ENCODE measurements at places on chromosomes 7 and 10.

GRCh38 chr7:46844486-46844885 is 737.4 kb downstream of the TNS3 start:
- DNase-seq: no peak

- no peak for DNase-seq
Measured at GRCh38 chr7:51847461-51848134, 531.0 kb upstream of the COBL start.

DNA sequence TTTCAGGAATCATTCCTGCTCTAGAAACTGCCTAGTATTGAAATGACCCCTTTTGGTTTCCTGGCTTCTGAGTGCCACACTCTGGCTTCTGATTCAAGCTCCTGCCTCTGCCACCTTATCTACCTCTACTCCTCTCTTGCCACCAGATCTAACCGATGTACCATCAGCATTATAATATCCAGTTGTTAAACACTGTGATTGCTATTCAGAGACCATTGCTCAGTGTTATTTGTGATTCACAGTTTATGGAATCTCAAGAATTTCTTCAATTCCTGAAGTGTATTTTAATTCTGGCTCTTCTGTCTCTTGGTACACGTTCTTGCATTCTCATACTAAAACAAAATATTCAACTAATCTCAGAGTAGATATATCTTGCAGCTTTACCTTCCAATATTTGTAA is 88.7 kb downstream of the DYNC1I1 start:
- no peak for DNase-seq

DNA sequence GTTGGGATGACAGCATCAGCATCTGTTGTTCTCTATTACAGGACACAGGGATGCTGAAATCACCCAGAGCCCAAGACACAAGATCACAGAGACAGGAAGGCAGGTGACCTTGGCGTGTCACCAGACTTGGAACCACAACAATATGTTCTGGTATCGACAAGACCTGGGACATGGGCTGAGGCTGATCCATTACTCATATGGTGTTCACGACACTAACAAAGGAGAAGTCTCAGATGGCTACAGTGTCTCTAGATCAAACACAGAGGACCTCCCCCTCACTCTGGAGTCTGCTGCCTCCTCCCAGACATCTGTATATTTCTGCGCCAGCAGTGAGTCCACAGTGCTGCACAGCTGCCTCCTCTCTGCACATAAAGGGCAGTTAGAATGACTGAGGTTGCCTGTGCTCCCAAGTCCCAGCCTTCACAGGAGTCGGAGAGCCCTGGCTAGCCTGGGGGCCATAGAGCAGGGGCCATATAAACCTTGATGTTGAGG is 142.2 kb upstream of the PRSS58 start:
- DNase-seq: no peak

GRCh38 chr10:77505431-77506334 is 131.9 kb downstream of the KCNMA1 start:
- no peak for DNase-seq
